ENCODE measurements at places on chromosomes 2 and 18.

DNA sequence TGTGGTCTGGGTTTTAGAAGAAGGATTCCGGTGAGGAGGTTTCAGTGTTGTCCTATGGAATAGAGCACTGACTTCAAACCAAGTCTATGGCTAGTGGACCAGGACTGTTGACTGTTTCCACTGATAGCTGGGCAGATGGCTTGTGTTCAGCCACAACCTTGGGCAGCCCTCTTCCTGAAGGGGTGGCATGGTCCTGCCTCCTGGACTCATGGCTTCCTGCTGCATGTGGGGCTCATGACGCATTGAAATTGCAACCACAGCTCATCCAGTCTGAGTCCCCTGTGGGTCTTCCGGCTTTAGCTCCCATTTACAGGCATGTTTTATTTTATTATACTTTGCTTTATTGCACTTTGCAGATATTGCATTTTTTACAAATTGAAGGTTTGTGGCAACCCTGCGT lies 105.0 kb downstream of the B3GNT2 start:
- DNase-seq = no peak

GRCh38 chr2:30705056-30705455 lies 102.2 kb downstream of the CAPN13 start:
- no peak for DNase-seq

GRCh38 chr2:1751767-1752725 lies 7.7 kb upstream of the PXDN start:
- DNase-seq = no peak

DNA sequence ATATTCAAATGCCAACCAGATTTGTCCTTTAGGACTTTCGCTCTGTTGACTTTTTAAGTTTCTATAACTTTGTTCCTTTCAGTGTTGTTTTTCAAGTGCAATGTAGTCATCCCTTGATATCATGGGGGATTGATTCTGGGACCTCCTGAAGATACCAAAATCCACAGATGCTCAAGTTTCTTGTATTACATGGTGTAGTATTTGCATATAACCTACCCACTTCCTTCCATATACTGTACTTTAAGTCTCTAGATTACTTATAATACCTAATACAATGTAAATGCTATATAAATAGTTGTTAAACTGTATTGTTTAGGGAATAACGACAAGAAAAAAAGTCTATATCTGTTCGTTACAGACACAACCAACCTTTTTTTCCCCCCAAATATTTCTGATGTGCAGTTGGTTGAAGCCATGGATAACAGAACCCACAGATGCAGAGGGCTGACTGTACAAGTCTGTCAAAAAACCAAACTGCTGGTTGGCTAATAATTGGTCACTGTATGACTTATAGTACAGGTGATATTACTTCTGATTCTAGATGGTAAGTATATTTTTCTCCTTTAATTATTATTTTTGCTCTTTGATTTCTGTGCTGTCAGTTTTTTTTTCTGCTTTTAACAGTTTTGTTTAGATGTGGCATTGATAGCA lies 201.7 kb upstream of the STON1 start:
- no peak for DNase-seq

DNA sequence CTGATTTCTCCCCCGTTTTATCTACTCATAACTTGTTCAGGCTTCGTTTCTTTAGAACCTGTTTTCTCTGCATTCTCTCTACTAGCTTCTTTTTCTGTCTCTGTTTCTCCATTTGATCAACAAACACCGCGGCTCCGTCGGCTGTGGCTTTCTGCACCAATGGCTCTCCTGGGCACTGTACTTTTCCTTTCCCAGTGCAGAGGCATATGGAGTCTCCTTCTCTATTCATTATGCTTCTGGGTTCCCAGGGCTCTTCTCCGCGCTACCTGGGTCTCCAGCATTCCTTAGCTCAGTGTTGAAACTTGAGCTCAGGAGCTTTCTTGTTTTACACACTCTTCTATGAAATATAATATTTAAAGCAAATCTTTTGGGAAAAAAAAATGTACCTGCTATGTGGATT lies 196.6 kb upstream of the SOX11 start:
- DNase-seq = no peak

DNA sequence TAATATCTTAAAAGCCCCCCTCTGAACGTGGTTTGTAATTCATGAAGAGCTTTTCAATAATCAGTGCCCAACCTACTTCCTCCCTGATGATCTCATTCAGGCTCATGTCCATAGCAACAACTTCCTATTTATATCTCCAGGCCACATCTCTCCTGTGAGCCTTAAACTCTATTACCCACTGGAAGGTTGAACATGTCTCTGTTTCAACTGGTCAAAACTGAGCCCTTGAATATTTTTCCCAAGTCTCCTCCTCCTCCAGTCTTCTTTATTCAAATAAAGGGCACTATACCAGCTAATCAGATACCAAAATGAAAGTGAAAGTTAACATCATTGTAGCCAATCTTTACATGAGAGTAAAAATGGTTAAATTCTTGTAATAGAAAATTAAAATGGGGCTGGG lies 63.7 kb upstream of the ITGA4 start:
- no peak for DNase-seq

DNA sequence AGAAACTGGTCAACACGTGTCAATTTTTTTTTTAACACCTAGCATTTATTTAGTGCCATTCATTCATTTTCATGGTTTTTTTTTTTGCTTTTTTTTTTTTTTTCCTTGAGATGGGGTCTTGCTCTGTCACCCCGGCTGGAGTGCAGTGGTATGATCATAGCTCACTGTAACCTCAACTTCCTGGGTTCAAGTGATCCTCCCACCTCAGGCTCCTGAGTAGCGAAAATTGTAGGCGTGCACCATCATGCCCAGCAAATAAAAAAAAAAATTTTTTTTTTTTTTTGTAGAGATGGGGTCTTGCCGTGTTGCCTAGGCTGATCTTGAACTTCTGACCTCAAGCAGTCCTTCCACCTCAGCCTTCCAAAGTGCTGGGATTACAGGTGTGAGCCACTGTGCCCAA lies 21.1 kb downstream of the USP14 start:
- DNase-seq = no peak

DNA sequence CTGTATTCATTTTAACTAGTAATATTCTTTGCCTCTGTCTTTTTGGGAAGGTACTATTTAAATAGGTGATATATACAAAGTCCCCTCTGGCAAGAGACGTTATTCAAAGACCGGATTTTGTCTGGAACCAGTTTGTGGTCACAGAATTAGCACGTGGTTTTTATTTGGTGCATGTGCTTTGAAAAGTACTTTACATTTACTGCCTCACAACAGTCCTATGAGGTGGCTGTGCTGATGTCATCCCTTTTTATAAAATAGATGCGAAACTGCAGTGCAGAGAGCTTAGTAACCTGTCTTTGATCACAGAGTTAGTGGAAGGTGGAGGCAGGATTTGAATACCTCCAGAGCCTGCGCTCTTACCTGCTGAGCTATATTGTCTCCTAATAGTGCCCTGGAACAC lies 4.0 kb downstream of the LPIN1 start:
- no peak for DNase-seq
